K562 (cell line): ENCODE measurements at places on chromosomes 1 and 21.

DNA sequence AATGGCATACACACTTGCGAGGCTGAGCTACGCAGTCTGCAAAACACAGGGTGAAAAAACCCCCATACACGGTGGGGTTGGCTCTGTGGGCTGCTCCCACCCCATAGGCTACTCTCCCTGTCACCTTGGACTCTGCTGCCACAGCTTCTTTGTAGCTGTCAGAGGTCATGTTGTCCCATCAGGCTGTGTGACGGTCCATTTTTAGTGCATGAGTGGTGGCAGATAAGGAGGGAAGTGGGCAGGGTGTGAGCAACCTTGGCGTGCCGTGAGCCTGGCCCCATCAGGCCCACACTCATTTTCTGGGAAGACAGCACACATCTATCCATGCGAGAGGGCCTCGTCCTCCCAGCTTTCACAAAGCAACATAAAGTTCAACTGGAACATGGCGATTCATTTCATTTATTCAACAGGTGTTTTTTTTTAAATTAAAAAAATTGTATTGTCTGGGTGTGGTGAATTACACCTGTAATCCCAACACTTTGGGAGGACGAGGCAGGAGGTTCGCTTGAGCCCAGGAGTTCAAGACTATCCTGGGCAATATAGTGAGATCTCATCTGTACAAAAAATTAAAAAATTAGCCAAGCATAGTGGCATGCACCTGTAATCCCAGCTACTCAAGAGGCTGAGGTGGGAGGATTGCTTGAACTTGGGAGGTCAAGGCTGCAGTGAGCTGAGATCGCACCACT is 9.5 kb downstream of the GPR137B start:
- peak; percentile 33 for DNase-seq

DNA sequence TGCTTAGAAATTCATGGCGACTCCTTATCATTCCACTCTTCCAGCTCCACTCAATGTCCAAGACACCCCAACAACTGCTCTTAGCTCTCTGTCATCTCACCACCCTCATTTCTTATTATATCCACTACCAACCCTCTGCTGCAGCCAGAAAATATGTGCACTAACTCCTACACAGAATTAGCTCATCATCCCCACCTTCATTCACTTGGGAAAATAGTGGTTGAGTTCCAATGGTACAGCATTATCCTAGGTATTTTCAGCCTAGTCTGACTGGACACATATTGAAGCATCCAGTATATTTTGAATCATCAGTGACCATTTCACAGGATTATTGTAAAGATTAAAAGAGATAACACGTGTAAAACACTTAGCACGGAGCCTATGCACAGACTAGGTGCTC is 16.7 kb upstream of the VSIG8 start:
- no peak for DNase-seq

DNA sequence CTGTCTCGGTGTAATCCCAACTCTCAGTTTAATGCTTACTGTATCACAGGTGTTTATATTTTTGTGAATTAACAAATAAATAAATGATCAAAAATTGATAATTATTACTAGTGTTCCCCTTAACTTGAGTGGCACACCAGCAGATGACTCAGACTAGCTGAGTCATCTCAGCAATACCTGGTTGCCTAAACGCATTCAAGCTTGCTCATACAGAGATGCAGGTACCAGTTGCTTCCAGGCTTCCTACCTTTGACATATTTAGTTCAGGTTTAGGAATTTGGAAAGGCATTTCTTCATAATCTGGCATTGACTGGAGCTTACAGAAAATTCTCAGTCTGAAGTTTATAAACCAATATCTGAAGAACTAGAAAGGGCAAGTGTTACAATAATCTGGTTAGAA is 78.9 kb upstream of the LMO4 start:
- DNase-seq = no peak

- no peak for DNase-seq
Observed at GRCh38 chr1:176167210-176167609, 39.9 kb downstream of the COP1 start.

GRCh38 chr1:158329300-158329699 is 2.0 kb downstream of the CD1B start:
- DNase-seq = no peak

- no peak for DNase-seq
Observed at GRCh38 chr1:64497088-64497883, 27.4 kb downstream of the CACHD1 start.
